Kidney glomerular epithelial cell (primary cell): ENCODE measurements at places on chromosomes 6 and 20.
A peak's percentile ranks its signal among the peaks of the same experiment; 100 is the strongest.

GRCh38 chr6:80209430-80209829 is 103.0 kb downstream of the BCKDHB start:
- no peak for DNase-seq

GRCh38 chr20:16243470-16243869 is 329.8 kb downstream of the KIF16B start:
- no peak for DNase-seq

- no peak for DNase-seq
These were observed 33.1 kb downstream of the PTPN1 start for GRCh38 chr20:50543326-50543725.

GRCh38 chr6:63272397-63272796 is 47.4 kb downstream of the LGSN start:
- DNase-seq: peak; percentile 11

- peak; percentile 31 for DNase-seq
These were observed 6.8 kb downstream of the SLC22A3 start for GRCh38 chr6:160355001-160355400.

GRCh38 chr6:105164418-105164817 is 15.4 kb downstream of the POPDC3 start:
- no peak for DNase-seq

DNA sequence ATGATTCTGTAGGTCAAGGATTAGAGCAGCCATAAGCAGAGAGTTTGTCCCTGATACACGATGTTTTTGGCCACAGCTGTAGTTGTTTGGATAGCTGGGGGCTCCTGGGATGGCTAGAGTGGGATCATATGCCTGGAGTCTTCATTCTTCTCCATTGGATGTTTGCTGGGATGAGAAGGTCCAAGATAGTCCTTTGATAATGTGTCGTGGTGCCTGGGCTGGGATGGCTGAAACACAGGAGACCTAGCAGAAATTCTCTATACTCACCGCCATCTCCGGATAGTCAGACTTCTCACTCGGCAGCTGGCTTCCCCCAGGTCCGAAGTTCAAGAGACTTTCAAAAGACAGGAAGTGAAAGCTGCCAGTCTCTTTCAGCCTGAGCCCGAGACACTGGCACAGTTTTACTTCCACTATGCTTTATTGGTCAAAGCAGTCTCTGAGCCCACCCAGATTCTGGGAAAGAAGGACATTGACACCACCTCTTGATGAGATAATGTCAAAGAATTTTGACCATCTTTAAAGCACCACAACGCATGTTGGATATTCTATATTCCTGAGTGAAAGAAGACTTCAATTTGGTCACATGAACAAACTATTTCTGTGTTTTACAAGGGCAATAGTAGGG is 16.0 kb downstream of the MARCKS start:
- no peak for DNase-seq

- peak; percentile 34 for DNase-seq
These were observed 678.6 kb upstream of the CITED2 start for GRCh38 chr6:140052736-140053729.

- DNase-seq: no peak
These were observed 27.5 kb downstream of the SERPINB9 start for GRCh38 chr6:2875359-2876191.

DNA sequence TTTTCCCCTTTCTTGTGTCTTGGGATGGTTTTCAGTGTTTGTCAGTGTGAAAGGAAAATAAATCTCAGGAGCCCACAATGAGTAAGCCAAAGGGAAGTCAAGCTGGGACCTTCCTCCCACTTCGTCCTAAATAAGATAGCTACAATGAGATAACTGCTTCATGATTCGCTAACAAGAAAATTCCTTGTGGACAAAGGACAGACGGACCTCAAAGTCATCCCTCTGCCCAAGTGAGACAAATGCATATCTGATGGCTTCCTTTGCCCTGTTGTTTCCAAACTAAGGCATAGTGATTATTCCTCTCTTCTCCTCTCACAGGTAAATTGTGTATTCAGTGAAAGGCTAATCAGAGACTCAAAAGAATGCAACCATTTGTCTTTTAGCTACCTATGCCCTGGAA is 26.1 kb upstream of the ADTRP start:
- DNase-seq: no peak

GRCh38 chr20:3539311-3540107 is 68.7 kb downstream of the ATRN start:
- no peak for DNase-seq

DNA sequence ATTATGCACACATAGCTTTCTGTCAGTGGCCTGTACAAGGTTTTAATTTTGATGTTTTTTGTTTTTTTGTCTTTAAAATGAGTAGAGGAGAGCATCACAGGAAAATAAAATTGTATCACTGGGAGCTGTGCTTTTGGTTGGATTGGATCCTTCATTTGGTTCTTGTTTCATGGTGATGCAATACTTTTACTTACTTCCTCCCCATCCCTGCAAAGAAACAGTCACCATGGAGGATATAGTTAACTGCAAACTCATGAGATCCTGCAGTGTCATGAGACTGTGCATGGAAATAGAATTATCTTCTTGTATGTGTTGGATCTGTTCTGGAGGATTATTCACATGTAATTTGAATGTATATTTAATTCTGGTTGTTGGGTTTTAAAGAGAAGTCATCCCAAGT is 122.3 kb downstream of the JARID2 start:
- DNase-seq: no peak

- no peak for DNase-seq
These were observed 21.1 kb upstream of the PKIB start for GRCh38 chr6:122589115-122589514.

GRCh38 chr6:147166360-147166944 is 37.8 kb upstream of the STXBP5 start:
- no peak for DNase-seq

DNA sequence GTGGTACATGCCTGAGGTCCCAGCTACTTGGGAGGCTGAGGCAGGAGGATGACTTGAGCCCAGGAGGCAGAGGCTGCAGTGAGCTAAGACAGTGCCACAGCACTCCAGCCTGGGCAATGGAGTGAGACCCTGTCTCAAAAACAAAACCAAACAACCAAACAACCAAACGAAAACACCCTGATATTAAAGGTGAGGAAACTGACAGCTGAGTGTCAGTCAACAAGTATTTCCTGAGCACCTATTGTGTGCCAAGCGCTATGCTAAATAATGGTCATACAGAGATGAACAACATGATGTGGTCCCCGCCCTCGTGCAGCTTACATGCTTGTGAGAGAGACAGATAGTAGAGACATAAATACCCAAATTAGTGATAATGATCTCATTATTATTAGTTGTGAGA is 1.9 kb upstream of the TULP1 start:
- no peak for DNase-seq

DNA sequence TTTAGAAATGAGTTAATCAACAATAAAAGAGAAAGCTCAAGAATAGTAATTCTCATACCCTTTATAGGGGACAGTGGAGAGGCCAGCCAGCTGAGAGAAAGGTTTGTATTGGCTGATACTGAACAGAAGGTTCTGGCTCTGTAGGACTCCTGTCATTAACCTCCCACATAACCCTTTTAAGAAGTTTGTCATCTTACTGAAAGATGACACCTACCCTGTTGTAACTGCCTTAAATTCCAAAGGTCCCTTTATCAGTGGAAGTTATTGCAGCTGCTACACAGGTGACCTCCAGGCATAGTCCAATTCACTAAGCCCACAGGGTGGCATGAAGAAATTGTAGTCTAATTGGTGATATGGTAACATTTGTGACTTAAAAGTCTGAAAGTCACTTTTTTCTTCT is 790.1 kb downstream of the TENT5A start:
- DNase-seq: no peak

- no peak for DNase-seq
These were observed 423.8 kb upstream of the ADGRB3 start for GRCh38 chr6:68211242-68211795.

- no peak for DNase-seq
These were observed 122.0 kb downstream of the GFRAL start for GRCh38 chr6:55449225-55449624.

DNA sequence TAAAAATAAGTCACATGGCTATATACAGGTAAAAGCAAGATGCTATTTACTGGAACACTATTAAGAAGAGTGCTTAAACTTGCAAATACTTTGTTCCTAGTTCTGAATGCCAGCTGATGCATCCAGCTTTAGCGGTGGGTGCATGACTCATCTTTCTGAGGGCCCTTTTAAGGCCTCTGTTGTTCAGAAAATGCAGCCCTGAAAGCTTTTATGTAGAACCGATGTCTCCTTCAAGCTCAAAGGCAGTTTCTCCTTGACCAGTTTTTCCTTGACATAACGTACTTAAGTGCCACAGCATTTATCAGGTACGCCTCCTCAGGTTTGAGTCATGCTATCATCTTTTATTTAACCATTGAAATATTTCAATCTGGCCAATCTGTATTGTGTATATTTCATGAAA is 82.8 kb downstream of the MLIP start:
- DNase-seq: peak; percentile 16

DNA sequence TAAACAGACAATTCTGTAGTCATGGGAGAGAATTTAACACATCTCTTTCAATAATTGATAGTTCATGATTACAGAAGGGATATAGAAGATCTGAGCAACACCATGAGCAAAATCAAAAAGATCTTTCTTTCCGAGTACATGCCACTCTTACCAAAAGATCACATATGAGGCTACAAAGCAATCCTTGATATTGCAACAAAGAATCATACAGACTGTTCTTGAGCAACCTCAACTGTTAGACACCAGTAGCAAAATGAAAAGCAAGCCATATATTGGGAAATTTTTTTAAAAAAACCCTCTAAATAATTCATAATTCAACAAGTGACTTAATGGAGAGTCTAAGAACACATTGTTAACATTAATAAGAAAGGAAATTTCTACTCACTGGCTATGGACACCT is 3.6 kb upstream of the CD83 start:
- no peak for DNase-seq

GRCh38 chr6:146357578-146358430 is 185.8 kb upstream of the RAB32 start:
- peak; percentile 90 for DNase-seq

- no peak for DNase-seq
These were observed 49.9 kb downstream of the EFCAB8 start for GRCh38 chr20:32908334-32909292.

GRCh38 chr6:149138699-149139294 is 178.7 kb upstream of the TAB2 start:
- DNase-seq: no peak

GRCh38 chr6:7646394-7646793 is 56.4 kb downstream of the SNRNP48 start:
- no peak for DNase-seq

- DNase-seq: no peak
These were observed 13.4 kb downstream of the COL9A3 start for GRCh38 chr20:62830251-62830650.

GRCh38 chr6:15297895-15298590 is 52.2 kb downstream of the JARID2 start:
- DNase-seq: no peak

- peak; percentile 74 for DNase-seq
These were observed 110.3 kb upstream of the NUP153 start for GRCh38 chr6:17816921-17817611.

DNA sequence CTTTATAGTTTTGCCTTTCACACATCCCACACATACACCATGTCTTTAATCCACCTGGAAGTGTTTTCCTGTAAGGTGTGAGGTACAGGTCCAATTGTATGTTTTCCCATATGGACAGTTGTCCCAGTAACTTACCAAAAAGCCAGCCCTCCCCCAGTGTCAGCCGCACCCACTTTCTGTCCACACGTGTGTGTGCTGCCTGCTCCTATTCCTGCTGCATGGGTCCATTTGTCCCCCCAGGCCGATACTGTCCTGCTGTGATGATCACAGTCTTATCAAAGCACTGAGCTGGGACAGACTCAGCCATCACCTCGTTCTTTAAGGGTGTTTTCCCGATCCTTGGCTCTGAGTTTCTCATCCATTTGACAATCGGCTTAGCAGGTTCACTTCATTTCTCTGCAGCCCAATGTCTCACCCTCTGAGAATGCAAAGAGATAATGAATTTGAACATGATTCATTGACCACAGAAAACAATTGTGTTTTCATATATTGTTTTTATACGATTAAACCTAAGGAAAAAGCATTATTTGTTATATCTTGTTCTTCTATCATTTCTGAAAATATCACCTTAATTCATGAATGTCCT is 9.6 kb downstream of the VSX1 start:
- peak; percentile 43 for DNase-seq

- DNase-seq: no peak
These were observed at the start of gene CDH4 for GRCh38 chr20:61251529-61252393. TSS of gene CDH4 (plus strand) at chr20:61252261.

DNA sequence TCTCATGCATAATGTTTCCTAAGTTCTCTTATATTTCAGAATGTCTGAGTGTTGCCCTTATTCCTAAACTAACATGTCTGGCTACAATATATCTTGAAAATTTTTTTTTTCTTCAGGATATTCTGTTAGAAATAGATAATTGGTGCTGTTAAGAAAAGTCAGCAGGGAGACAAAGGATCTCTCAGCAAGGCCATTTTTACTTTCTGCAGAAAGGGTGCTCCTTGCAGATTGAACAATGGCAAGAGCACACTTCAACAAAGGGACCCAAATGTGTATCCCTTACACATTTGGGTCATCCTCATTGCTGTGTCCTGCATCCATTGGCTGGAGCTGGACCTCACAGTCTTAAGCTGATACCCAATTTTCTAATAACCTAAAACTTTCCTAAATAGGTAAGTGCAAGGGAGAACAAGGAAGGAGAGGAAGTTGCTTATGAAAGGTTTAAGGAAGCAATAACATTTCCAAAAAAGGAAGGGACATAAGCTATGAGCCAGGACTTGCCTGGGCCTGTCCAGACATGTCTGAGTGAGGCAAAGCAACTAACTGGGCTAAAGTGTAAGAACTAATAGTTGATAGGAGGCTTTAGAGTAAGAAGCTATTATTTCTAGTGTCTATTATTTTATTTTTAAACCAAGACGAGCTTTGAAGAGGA is 429.6 kb downstream of the BCKDHB start:
- no peak for DNase-seq

GRCh38 chr20:50450881-50451752 is 59.1 kb upstream of the PTPN1 start:
- peak; percentile 13 for DNase-seq

GRCh38 chr6:139126255-139126654 is 8.6 kb upstream of the HECA start:
- peak; percentile 8 for DNase-seq

GRCh38 chr20:8322662-8323217 is 190.7 kb downstream of the PLCB1 start:
- DNase-seq: no peak

GRCh38 chr6:150934380-150934779 is 68.9 kb downstream of the MTHFD1L start:
- DNase-seq: peak; percentile 78

GRCh38 chr6:96468281-96468680 is 53.3 kb upstream of the UFL1 start:
- DNase-seq: no peak

GRCh38 chr20:38725931-38726803 is 1.9 kb downstream of the SLC32A1 start:
- no peak for DNase-seq
